Stimulated activated CD4-positive, alpha-beta T cell treated with anti-CD3 and anti-CD28 coated beads, Interleukin-2, amount 100 ng/mL, for 48 hours (primary cell): ENCODE measurements at places on chromosomes 4 and X.

DNA sequence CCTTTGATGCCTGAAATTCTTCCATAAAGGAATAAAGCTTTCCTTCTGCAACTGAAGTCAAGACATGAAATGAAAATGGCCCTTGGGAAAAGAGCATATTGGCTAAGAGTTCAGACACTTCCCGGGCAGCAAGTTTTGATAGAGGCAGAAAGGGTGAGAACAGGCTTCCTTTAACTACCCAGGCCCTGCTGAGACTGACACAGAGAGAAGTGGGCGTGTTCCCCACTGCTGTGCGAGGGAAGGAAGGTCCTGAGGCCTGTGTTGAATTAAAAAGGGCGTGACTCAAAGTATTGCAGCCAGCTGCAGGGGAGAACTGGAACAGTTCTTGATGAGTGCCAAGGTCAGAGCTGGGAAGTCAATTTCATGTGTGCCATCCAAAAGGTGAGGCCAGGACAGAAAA, 33.9 kb upstream of the ADGRG2 start:
- no peak for DNase-seq

DNA sequence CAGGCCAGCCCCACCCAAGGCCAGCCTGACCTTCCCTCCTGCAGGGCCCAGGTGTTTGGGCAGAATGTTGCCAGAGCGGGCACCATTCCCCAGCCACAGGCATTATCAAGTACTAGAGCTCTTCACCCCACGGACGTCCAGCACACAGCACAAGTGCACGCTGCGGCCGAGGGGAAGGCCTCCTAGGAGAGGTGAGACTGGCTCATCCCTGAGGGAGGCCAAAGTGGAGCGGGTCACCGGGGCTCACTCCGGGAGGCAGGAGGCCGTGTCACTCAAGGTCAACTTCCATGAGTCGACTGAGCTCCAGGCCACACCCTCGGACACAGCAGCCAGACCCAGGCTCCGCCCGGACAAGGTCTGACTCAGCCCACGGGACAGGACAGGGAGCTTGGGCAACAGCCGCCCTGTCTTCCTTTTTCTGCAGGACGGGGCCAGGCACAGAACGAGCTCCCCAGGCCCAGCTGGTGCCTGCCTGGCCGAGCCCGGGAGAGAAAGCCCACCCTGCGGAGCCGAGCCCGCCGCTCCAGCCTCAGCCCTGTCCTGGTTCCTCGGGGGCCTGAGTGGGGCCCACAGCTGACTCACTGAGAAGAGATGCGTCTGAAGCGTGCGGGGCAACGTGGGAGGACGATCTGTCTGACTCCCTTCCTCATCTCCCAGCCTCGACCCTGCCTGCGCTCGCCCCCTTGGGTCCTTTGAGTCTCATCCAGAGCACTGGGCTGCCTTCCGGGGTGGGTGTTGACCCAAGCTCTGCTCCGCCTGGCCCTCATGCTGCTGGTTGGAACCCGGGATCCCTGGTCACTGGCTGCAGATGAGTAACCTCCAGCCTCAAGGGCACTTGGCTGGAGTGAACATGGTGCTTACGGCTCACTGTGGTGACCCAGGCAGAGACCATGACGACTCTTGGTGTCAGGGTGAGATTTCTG, 1.6 kb downstream of the SLC49A3 start:
- DNase-seq: no peak

DNA sequence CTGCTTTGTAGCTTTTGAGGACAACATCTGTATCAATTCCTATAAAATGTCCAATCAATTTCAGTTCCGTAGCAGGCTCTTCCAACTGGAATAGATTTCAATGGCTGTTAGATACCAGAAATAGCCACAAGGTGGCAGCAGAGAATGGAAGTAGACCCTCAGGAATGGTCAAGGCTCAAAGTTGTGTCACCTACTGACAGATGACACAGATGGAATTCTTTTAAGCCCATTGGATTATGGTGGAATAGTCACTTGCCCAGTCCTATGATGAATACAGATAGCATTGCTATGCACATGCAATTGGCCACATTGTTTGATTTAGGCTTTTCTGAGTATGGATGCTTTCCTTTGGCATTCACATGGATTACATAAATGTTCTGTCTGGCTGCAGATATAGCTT, 130.4 kb upstream of the RADX start:
- DNase-seq: peak; percentile 57

DNA sequence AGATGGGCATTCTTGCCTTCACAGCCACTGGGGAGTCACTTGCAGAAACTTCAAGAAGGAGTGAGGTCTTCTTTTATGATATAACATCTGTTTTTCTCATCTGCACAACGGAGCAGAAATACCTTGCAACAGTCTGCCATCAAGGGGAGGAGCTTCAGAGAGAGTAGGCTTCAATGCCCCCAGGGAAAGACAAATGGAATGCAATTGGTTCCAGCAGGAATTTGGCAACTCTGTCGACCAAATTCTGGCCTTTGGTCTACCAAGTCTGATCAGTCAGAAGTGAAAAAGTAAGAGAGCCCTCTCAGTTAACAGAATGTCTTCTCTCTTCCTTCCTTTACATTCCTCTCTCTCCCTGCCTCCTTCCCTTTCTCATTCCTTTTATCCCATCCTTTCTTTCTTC, 229.3 kb downstream of the IDS start:
- DNase-seq: no peak

- no peak for DNase-seq
These were observed 42.2 kb upstream of the SPP1 start for GRCh38 chr4:87933337-87933736.

DNA sequence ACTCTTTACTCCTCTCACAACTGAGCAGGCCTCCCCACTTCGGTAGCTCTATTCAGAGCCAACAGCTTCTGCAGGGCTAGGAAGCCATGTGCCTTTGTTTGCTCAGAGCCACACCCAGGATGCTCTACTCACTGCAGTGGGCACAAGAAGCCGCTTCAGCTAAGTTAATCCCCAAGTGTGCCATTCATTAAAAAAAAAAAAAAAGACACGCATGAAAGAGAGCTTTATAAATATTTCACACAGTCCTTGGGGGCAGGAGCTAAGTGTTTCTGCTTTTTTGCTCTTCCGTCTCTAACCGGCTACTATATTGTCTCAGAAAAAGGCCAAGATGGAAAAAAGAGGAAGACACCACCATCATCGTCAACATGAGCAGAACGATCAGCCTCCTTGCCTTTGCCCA, 8.1 kb downstream of the CRMP1 start:
- no peak for DNase-seq

DNA sequence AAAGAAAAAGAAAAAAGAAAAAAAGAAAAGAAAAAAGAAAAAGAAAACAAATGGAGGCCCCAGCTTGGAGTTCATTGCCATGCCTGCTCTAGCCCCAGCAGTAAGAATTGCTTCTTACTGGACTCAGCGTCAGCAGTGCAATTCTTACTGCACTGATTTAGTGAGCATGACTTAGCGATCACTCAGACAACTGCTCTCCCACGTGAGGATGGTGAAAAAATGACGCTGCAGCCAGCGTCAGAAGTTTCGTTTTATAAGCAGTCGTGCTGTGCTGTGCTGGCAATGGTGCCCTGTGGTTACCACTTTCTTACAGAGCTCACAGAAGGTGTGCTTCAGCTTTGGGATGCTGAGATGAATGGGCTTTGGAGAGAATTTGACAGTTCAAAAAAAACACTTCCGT, 68.3 kb upstream of the DDX3X start:
- peak; percentile 10 for DNase-seq

DNA sequence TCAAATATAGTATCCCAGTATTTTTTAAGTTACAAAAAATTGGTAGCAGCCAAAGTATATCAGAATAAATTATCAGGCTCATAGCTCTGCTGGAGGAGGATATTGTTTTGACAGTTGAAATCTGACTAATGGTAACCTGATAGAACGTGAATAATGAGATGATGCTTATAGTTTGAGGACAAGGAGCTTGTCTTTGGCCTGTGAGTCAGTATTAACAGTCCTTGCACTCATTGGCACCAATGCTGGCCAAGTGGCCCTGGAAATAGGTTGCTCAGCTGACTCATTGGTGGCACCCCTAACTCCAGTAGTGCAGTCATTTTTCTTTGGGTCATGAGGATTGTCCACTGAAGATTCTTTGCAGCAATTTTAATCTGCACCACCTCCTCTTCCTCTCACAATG, 203.3 kb upstream of the JADE1 start:
- DNase-seq: no peak

DNA sequence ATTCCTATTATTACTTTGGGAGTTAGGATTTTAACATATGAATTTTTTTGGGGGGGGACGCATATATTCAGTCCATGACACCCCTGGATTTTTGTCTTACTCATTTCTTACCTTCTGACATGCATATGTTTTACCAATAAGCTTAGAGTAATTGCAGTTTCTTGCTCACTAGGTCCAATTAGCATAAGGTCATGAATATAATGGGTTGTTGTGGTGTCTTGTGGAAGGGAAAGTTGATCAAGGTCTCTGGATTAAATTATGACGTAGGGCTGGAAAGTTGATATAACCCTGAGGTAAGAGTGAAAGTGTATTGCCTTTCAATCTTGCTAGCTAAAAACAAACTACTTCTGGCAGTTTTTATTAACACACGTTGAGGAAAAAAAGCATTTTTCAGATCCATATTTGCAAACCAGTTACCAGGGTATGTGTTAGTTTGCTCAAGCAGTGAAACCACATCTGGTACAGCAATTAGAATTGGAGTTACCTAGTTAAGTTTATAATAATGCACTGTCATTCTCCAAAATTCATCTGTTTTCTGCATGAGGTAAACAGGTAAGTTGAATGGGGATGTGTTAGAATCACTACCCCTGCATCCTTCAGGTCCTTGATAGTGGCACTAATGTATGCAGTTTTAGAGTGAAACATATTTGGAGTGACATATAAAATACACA, 32.0 kb downstream of the STIM2 start:
- DNase-seq: no peak

DNA sequence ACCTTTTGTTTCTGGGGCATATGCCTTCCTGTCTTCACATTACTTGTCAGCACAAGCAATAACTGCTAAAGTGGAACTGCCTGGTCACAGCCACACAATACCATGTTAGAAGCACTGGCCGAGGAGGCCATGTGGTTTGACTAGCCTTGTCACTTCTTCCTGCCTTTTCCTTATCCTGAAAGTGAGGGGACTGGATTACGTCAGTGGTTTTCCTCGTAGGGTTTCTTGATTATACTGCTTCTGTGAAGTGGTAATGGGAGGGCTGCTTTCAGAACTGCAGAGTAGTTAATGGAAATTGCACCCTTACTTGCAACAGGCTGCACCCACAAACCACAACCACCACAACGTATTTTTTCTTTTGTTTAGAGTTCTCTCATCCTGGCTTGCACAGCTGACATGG, 26.6 kb downstream of the ZRSR2 start:
- peak; percentile 12 for DNase-seq

DNA sequence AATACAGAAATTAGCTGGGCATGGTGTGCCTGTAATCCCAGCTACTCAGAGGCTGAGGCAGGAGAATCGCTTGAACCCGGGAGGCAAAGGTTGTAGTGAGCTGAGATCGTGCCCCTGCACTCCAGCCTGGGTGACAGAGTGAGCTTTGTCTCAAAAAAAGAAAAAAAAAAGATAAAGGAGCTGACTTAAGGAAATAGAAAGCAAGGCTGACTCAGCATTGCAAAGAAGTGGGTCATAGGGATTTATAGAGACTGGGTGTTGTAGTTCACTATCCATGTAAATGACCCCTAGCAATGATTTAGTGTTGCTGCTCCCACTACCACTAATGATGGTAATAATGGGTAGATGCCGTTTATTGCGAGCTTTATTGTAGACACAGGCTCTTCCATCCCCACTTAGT, 47.6 kb downstream of the ADD1 start:
- no peak for DNase-seq

DNA sequence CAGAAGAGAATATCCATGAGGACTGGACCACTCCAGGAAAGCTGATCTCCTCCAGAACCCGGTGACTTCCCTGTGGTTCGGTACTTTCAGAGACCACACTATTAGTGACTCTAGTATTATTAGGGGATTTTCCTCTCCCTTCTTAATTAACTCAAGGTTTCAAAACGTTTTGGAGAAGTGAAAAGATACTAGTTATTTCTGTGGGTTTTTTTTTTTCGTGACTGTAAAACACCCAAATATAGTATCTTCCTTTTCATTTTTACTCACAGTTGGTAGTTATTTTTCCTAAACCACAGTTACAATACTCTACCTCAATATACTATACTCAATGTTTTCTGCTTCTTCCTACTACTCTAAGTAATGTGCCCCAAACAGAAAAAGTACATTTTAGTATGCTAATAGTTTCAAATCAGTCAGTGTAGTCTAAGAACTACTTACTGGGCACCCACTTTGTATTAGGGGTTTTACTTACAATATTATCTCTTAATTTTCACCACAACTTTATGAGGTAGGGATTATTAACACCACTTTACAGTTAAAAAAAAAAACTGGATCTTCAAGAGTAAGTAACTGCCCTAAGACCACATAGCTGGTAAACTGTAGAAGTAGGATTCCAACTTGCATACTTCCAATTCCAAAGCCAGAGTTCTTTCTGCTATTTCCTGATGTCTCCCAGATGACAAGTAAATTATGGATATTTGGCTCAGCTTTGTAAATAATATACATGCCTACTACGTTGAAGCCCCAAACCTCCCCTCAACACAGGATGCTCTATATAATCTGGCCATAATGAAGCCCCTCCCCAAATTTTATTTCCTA, 45.0 kb downstream of the SLC9A7 start:
- DNase-seq: no peak

- DNase-seq: no peak
These were observed 438.3 kb downstream of the CENPC start for GRCh38 chr4:67106861-67107460.

DNA sequence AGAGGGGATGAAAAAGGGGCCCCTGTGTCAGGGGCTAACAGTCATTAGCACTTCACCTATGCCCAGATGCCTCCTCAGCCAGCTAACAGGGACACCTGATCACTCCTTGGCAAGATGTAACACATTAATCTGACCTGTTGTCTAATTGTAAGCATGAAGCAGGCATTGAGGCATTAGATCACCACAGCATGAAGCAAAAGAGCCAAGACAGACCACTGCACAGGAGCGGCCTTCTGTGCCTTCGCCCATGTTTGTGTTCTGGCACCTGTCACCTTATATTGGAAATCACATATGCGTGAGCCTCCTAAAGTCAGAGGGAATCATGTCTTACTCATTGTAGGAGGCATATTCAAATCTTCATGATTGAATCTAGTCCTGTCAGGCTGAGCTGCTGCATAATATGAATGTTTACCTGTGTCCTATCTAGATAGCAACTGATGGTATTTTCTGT, 48.4 kb downstream of the PTTG2 start:
- no peak for DNase-seq

DNA sequence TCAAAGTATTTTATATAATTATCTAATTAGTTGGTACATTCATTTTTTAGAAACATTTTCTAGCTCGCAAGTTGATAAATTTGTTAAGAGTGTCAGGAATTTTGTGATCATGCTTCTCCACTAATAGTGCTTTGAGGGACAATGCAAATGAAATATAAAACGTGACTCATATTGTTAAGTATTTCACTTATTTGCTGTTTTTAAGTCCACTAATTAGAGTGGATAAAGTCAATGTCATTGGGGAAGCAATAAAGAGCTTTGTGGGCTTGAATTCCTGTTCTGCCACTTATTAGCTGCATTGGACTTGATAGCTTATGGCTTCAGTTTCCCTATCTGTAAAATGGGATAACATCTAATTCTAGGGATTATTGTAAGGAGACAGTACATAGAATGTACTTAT, 26.5 kb upstream of the ANAPC4 start:
- DNase-seq: no peak

GRCh38 chr4:109607976-109608375, 47.9 kb downstream of the MCUB start:
- no peak for DNase-seq

GRCh38 chr4:89469516-89469915, 161.9 kb upstream of the GPRIN3 start:
- no peak for DNase-seq

- DNase-seq: no peak
These were observed 11.3 kb downstream of the FRG2 start for GRCh38 chr4:190015538-190016368.

GRCh38 chr4:72314869-72315268, 254.2 kb downstream of the ADAMTS3 start:
- no peak for DNase-seq
